ENCODE measurements at places on chromosomes 5 and 9. TPM values are rescaled to one million over a fixed set of nuclear protein-coding genes. Genes with fewer than 3 reads are reported as not detected.
A peak's percentile ranks its signal among the peaks of the same experiment; 100 is the strongest.

- no peak for DNase-seq
These were observed 2.5 kb upstream of the NKD2 start for GRCh38 chr5:1005904-1006655.

DNA sequence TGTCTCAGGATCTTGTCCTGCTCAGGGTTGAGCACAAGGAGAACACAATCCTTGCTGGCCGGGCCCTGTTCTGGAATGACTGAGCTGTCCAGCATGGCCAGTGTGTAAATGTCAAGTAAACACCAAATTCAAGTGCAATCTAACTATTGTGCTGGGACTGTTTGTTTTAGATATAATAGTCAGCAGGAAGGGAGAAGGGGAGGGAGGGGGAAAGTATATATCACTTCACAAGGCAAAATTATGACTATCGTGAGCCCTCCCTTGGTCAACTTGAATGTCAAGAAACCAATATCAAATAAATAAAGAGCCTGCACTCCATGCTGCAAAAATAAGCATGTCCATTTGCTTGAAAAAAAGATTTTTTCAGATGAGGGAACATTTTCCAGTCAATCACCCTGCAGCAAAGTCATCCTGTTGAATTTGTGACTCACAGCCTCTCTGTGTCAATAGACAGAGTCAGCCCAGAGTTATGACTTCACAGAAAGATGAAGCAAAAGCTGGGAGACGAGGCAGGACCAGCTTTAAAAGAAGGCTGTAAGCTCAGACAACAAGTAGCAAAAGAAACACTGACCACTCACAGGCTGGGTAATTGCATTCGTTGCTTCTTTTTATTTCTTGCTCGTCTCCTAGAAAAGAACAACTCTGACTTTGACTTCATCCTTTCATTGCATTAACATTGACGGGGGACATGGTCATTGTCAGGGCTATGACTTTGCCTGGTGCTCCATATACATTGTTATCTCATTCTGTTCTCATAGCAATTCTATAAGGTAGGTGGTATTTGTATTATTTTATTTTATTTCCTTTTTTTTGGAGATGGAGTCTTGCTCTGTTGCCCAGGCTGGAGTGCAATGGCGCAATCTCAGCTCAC lies 15.3 kb upstream of the KLF4 start:
- peak; percentile 90 for DNase-seq

GRCh38 chr9:124260769-124261603 lies 3.2 kb downstream of the NEK6 start:
- DNase-seq: peak; percentile 61

DNA sequence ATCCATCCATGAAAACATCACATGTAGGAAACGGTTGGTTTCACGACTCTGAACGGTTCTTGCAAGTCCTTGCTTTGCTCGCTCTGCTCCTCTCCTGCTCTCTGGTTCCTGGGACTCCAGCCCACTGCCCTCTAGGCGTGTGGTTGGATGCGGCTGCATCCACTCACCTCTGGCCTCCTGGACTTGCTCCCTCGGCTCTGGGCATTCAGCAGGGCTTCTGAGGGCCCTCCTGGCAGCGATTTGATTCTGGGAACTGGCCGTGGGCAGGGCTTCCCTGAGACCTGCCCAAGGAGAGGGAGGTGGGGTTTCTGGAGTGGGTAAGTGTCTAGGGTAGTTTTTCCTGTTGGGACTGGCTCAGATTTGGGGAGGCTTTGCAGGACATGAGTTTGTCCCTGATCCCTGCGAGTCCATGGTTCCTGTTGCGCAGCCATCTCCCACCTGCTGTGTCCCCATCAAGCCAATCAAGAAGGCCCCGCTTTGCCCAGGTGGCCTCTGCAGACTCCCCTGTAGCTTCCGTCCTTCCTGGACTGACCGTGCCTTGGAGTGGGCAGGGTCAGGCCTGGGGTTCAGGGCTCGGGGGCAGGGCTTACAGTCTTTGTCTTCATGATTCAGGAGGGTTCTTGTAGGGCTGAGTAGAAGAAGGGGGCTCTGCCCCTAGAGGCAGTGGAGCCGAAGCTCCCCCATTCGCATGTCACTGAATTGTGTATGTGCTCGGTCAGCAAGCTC lies 192.3 kb downstream of the CACNA1B start:
- no peak for DNase-seq

DNA sequence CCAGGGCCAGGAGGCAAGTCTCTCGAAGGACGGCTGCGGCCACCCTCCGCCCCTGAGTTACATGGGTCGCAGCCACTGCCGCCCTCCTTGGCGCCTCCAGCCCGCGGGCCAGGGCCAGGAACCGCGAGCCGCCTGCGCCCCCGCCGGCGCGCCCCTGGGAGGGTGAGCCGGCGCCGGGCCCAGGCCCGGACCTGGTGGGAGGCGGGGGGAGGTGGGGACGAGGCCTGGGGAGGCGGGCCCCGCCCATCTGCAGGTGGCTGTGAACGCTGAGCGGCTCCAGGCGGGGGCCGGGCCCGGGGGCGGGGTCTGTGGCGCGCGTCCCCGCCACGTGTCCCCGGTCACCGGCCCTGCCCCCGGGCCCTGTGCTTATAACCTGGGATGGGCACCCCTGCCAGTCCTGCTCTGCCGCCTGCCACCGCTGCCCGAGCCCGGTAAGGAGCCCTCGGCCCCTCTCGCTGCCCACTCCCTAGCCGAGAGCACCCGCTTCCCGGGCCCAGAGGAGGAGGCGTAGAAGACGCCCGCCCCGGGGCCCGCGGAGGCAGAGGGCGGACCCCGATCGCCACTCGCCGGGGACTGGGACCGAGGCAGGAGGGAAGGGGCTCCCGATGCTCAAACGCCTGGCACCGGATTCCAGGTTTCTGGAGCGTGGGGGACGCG lies at the start of gene ASS1:
Gene ASS1, plus strand, starts transcription at position 397 of the 657 bp plus-strand sequence. CDS start 7,268 bp downstream, outside the sequence.
- DNase-seq: peak; percentile 33

DNA sequence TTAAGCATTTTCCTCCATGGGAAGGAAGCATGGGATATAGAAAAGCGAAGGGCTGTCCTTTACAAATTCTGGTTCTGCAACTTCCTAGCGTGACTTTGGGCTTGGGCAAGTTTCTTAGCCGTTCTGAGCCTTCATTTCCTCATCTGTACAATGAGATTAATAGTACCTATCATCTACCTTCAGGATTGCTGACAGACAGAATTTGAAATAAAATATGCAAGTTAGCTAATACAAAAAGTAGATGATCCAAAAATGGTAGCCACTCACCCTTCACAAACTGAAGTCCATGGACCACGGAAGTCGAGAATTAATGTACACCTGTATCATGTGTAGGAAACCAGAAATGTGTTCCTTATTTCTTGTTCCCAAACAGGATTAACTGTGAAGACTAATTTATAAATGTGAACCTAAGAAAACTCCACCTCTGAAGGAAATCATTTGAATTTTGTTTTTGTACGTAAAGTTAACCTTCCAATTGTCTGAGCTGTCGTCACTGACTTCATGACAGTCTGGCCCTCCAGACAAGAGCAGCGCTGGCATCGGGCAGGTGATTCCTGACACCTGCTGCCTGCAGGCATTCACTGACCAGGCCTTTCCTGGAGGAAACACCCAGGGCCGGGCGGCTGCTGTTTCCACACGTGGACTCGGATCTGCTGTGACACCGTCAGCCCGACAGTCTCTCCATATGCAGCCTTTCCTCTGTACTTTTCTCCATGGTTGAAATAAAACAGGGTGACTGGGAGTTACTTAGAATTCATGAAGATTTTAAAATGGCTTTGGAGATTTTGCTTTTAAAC lies 63.4 kb downstream of the PSMB7 start:
- DNase-seq: no peak

- DNase-seq: no peak
These were observed 134.6 kb upstream of the PPP1R26 start for GRCh38 chr9:135344915-135345500.

DNA sequence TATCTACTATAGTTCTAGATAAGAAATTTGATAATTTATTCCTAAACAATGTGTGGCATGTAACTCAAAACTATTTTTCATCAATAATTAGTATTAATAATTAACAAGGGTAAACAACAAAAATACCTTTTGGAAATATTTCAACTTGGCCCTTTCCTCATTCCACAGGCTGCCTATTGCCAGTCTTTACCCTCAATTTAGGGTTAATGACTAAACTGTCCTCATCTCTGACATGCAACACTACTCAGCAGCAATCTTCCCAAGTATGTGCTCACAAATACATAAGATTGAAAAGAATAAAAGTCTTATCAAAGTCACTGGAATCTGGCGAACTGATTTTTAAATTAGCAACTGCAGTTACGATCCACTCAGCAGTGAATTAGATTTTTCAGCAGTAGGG lies 153.6 kb downstream of the GLIS3 start:
- no peak for DNase-seq

GRCh38 chr9:131678499-131679111 lies 61.3 kb downstream of the RAPGEF1 start:
- DNase-seq: peak; percentile 56

- no peak for DNase-seq
These were observed 25.9 kb upstream of the IDNK start for GRCh38 chr9:83596899-83597504.

DNA sequence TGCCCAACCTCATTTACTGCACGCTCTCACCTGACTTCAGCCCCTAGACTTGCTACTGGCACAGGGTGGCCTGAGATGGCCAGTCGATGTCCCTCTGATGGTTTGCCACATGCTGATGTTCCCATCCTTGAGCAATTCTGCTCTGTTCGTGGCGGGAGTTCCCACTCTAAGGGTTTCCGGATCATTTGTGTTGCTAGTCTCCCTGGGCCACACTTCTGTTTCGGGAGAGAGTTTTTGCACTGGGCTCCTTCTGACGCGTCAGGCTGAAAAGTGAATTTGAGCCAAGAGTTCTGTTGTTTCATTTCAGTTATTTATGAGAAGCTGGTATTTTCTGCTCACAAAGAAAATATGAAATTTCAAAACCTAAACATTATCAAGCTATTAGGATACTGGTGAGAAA lies 597.7 kb downstream of the BNC2 start:
- no peak for DNase-seq

GRCh38 chr9:112334432-112334841 lies 1.0 kb upstream of the PTBP3 start:
- DNase-seq: peak; percentile 35

GRCh38 chr5:143261748-143262392 lies 141.6 kb downstream of the NR3C1 start:
- DNase-seq: no peak

GRCh38 chr5:95718203-95718602 lies 12.9 kb upstream of the RHOBTB3 start:
- DNase-seq: no peak

- DNase-seq: no peak
These were observed 546.1 kb downstream of the NR2F1-AS1 start for GRCh38 chr5:93034621-93035590.

DNA sequence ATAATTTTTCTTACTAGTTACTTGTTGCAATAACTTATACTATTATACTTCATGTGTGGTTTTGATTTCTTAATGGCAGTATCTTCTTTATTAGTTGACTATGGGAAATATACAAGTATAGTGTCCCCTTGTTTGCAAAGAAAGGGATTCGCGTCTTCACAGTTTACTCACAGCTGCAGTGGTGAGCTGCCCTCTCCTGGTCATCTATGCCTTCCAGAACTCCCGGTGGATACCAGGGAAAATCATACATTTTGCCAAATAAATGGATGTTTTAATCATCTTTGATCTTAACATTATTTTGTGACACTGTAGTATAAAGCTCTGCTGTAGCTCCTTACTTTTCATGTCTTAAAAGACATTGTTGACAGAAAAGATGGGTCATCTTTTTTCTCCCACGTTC lies 142.0 kb downstream of the ZCCHC7 start:
- no peak for DNase-seq

GRCh38 chr9:126421567-126422428 lies 95.2 kb downstream of the MVB12B start:
- DNase-seq: no peak

DNA sequence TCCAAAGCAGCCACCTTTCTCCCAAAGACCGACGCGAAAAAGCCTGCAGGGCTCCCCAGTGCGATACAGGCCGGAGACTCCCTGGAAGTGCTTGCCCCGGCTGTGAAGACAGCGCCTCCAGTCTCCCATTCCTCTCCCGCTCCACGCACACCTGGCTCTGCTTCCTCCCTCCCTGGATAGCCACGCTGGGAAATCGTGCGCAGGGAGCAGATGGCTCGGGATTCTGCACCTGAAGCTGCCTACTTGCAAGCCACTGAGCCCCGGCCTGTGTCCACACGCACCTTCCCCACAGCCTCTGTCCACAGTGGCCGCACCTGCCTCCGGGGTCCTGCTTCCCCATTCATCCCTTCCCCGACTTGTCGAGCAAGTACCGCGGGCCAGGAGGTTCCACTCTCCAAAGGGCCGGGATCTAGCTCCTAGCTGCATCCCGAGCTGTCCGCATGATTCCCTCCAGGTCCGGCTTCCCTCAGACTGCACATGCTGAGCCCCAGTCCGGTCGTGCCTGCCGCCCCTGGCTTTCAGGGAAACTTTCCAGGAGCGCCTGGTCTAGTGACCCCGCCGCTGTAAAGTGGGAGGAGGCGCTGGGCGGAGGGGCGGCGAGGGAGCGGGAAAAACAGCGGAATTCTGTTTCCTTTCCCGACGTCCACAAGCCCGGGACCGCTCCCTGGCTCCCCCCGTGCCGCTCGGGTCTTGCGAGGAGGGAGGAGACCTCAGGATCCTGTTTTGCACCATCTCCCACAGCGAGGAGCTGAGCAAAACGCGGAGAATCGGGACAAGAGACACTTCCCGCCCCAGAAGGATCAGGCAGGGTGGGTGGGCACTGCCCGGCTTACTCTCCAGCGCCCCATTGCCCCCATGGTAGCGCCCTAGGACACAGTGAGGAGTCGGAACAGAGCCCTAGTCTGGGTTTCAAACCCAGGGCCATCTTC lies 2.0 kb downstream of the SEMA6A start:
- DNase-seq: no peak

The ABL1 gene
- 19.3 TPM for total RNA-seq

The TIGD6 gene
- total RNA-seq: 2.1 TPM

The SLC46A2 gene
- total RNA-seq: not detected

The ZNF618 gene
- 0.06 TPM for total RNA-seq

The SMARCA2 gene
- 23.7 TPM for total RNA-seq

The GAS1 gene
- not detected for total RNA-seq

The LVRN gene
- total RNA-seq: 0.09 TPM

The SPATA9 gene
- total RNA-seq: not detected

The HCN1 gene
- total RNA-seq: not detected

The DOCK2 gene
- total RNA-seq: not detected

The SLCO6A1 gene
- total RNA-seq: not detected
